ENCODE measurements at places on chromosomes 11 and 22.

GRCh38 chr11:35873721-35874120 is 70.1 kb upstream of the LDLRAD3 start:
- DNase-seq: no peak

DNA sequence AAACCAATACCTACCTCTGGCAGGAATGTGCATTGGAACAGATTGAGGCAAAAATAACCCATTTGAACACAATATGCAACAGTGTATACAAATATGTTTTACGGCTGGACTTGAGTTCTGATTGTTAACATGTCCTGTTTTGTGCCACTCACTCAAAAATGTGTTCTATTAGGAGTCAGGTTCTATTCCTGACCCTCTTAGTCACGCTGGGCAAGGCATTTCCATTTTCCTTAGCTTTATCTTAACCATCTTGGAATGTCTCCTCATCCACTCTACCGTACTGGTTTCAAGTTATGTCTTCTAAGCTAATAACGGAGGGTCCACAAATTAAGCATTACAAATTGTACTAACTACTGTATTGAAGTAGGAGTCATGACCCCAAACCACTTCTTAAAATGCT is 78.6 kb downstream of the MAML2 start:
- DNase-seq: no peak

DNA sequence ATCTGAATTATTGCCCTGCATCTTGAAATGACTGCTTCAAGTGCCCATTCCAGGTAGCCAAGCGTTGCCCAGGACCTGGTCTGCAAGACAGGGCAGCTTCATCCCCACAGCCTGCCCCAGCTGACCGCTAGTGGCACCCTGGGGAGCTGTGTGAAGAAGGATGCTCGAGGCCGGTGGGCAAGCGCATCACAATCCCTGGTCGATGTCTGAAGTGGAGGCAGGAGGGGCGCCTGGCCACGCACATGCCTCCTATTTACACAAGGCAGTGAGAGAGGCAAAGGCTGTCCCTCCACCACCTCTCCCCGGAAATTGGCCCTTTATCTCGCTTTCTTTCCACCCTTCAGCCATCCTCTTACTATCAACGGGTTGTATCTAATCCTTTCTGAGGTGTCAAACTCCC is 28.1 kb upstream of the PHF21A start:
- no peak for DNase-seq

GRCh38 chr22:32413719-32414118 is 1.7 kb upstream of the RTCB start:
- DNase-seq: peak; percentile 37

DNA sequence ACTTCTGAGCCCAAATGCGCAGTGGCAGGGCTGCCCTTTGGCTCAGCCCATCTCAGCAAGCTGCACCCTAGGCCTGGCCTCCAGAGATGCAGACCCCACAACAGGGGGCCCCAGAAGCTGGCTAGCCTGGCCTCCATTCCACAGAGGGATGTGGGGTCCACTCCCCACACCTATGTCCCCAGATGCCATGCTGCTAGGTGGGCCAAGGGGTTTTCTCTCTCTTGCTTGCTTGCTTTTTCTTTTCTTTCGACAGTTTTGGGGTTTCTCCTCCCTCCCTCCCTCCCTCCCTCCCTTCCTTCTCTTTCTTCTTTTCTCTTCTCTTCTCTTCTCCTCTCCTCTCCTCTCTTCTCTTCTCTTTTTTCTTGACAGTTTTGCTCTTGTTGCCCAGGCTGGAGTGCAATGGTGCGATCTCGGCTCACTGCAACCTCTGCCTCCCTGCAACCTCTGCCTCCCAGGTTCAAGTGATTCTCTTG is 9.6 kb downstream of the SCARF2 start:
- DNase-seq: no peak

GRCh38 chr11:12019337-12019736 is 10.9 kb upstream of the DKK3 start:
- DNase-seq: no peak

DNA sequence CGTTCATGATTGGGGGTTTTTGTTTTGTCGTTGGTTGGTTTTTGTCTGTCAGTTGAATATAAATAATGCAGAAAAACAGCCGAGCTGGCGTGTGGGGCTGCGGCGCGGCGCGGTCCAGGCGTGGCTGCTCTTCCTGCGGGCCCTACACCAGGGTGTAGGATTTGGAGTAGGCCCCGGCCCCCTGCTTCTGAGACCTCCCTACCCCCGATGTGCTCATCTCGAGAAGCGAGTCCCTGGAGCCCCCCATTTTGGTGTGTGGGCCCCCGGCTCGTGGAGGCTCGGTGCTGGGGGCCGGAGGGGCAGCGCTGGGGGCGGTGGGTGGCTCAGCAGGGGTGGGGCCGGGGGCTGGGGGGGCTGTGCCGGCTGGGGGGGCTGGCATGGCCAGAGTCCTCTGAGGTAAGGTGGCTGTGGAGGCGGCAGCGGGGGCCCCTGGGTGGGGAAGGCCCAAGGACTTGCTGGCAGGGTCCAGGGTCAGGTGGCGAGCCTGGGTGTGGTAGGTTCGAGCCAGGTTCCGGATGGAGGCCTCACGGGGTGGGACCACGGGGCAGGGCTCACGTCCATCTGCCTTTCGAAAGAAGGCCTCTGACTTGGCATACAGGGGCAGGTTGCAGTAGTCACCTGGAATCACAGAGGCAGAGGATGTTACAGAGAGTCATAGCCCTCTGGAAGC is 100.7 kb downstream of the CEP164 start:
- no peak for DNase-seq

GRCh38 chr11:59755701-59756557 is 753 bp downstream of the STX3 start:
- peak; percentile 82 for DNase-seq

GRCh38 chr11:14417186-14417585 is 58.2 kb upstream of the RRAS2 start:
- DNase-seq: no peak

DNA sequence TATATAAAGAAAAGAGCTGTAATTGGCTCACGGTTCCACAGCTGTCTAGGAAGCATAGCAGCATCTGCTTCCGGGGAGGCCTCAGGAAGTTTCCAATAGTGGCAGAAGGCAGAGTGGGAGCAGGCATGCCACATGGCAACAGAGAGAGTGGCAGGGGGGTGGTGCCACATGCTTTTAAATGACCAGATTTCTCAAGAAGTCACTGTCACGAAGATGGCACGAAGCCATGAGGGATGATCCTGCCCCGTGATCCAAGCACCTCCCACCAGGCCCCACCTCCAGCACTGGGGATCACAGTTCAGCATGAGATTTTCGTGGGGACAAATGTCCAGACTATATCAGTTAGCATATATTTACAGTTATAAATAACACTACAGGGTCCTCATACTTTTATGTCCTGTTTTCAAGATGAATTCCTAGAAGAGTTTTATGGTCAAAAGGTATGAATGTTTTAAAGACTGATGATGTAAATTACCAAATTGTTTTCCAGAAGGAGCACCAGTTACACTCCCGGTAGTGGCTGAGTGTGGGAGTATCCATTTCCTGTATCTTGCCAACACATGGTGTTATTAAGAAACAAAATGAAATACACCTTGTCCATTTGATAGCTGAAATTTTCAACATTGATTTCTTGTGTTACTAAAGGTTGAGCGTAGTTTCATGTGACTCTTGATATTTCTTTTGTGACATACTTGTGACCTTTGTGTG is 19.2 kb downstream of the FAM118A start:
- no peak for DNase-seq

GRCh38 chr11:78533399-78533798 is 41.3 kb downstream of the NARS2 start:
- DNase-seq: no peak

DNA sequence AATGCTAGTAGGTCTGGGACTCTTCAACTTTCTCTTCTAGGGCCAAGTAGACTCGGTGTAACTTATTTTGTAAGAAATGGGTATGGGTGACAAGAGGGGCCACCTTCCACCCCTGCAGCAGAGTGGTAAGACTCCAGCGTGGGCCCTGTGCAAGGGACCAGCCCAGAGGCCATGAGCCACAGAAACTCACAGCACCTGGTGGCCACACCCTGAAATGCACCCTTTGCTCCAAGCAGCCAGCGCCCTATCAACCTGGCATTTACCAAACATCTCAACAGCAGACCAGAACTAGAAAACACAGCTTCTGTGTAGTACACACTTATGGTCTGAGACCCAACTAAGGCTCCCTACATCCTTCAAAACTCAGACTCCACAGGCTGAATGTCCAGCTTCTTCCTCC is 5.7 kb downstream of the CDCA5 start:
- peak; percentile 55 for DNase-seq

DNA sequence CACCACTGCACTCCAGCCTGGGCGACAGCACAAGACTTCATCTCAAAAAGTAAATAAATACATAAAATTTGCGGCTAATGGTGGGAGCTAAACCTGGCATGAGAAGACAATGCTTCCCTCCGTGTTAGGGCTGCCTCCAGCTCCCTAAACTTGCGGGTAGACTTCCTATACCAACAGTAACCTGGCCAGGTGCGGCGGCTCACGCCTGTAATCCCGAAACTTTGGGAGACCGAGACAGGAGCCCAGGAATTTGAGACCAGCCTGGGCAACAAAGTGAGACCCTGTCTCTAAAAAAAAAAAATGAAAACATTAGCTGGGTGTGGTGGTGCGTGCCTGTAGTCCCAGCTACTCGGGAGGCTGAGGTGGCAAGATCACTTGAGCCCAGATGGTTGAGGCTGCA is 25.3 kb downstream of the SLC25A18 start:
- DNase-seq: no peak

GRCh38 chr11:127194521-127194920 is 194.0 kb upstream of the KIRREL3 start:
- no peak for DNase-seq

DNA sequence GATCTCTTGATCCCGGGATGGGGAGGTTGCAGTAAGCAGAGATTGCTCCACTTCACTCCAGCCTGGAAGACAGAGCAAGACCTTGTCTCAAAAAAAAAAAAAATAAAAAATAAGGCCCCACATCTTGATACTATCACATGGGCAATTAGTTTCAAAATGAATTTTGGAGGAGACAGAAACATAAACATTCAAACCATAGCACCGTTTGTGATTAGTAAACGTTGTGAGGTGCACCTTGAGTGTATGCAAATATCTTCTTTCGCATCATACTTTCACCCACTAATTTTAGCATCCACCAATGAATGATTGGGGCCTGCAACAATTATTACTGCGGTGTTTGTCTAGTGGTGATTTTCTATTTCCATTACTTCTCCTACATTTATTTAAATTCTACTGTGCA is 11.0 kb upstream of the SPDYC start:
- DNase-seq: no peak

DNA sequence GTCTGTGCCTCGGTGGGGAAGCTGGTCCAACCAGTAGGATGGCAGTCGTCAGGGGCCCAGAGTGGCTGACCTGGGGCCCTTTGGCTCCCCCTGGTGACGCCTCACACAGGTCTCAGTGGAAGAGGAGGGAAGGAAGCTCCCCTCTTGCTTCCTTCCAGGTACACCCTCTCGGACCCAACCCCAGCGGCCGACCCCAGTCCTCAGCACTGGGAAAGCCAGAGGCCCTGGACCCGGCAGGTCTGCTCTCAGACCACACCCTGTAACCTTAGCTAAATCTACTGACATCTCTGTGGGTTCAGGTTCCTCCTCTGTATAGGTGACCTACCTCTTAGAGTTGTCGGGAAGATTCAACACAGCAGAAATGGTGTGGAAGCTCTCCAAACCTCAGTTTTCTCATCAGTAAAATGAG is 3.4 kb upstream of the SCUBE1 start:
- peak; percentile 73 for DNase-seq

DNA sequence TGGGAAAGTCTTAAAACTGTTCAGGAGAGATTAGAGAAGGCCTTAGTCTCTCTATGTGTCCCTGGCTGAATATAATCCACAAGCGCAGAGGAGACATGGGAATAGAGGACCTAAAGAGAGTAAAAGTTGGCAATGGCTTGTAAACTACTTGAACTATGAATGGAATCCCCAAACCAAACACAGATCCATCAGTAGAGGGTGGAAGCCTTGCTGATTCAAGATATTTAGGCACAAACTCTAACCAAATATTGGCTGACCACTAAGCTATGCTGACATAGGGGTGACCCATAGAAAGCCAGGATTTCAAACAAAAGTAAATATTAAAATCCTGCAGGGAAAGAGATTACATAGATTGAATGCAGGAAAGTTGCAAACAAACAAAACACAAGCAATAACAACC is 439.2 kb downstream of the DLG2 start:
- no peak for DNase-seq

- DNase-seq: peak; percentile 27
Measured at GRCh38 chr22:47154621-47155081, 392.2 kb downstream of the TBC1D22A start.

- DNase-seq: no peak
Measured at GRCh38 chr11:84947970-84948580, 679.1 kb downstream of the DLG2 start.

DNA sequence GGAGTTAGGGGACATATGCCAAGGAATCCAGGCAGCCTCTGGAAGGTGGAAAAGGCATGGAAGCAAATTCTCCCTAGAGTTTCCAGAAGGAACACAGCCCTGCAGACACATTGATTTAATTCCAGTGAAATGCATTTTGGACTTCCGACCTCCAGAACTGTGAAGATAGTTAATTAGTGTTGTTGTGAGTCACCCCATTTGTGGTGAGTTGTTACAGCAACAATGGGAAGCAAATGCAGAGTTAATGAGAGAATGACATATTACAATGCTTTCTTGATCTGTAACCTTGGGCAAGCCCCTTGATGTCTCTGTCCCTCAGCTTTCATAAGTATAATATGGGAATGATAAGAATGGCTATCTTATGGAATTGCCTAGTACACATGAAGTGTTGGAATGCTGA is 178.7 kb downstream of the KIRREL3 start:
- no peak for DNase-seq

DNA sequence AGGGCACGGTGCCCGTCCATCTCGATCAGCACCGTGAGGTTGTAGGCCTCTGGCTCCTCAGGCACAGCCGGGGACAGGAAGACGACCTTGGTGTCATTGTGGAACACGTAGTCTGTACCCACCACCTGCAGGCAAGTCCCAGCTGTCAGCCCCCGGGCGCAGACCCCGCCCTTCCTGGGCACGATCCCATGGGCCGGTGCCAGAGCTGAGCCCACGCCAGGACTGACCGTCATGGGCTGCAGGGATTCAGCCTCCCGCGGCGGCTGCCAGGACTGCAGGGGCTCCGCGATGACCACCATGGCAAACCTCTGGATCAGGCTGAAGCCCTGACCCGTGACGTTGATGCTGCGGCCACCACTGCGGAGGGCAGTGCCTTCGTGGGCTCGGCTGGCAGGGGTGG is 11.8 kb upstream of the MAPK11 start:
- no peak for DNase-seq

DNA sequence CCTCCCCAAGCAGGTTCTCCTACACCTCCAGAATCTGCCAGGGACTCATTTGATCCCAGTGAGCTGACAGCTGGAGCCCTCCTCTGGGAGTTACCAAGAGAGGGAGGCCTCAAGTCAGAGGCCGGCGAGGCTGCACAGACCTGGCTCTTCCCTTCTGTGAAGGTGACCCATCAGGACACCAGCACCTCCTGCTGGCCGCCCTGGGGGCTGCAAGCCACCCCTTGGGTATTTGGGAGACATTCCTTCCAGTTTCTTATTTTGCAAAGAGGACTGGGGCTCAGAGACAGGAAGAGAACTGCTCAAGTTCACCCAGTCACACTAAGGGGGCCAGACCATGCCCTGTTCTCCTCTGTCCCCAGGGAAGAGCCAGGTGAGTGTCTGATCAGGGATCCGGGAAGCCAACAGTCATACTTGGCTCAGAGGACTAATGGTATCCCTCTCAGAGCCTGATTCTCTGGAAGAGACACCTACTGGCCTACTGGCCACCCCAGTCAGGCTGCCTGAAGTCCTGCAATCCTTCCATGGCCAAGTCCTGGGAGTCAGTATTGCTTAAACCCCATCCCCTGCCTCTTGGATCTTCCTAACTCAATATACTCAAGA is 40.5 kb upstream of the RIC3 start:
- no peak for DNase-seq

GRCh38 chr11:115267871-115268270 is 236.3 kb downstream of the CADM1 start:
- DNase-seq: no peak

All from urothelium cell line (cell line).